ENCODE measurements at places on chromosomes 5 and 9.

GRCh38 chr5:180636016-180636402 lies 13.4 kb downstream of the FLT4 start:
- DNase-seq = no peak

- DNase-seq = no peak
Measured at GRCh38 chr9:123945532-123945931, 15.6 kb upstream of the DENND1A start.

GRCh38 chr9:79481846-79482477 lies 89.8 kb upstream of the TLE4 start:
- no peak for DNase-seq

DNA sequence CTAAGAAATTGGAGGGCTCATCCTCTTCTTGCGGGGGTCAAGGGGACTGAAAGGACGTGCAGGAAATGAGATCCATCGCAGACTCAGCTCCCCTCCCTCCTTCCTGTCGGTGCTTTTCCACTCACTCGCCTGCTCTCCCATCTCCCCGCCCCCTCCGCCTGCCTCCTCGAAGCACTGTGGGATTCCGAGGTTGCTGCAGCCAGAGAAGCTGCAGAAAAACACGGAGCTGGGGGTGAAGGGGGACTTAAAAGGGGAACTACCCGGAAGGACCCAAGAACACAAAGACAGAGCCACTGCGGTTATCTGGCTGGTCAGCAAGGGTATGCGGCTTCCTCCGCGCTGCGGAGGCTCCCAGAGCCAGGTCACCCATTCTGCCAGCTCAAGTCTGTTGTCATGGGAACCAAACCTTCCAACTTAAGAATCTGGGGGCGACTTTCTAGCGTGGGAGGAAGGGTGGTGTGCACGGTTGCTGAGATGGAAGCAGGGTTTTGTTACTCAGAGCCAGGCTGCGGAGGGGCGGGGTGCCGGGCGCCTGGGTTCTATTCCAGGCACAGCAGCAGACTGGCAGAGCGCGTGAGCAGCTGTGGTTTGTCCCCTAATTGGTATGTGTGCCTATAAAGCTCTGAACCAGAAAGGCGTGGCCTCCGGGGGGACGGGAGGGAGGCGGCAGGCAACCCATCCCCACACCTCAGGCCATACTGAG lies 24.9 kb downstream of the PCDHGC5 start:
- DNase-seq = peak; percentile 89

DNA sequence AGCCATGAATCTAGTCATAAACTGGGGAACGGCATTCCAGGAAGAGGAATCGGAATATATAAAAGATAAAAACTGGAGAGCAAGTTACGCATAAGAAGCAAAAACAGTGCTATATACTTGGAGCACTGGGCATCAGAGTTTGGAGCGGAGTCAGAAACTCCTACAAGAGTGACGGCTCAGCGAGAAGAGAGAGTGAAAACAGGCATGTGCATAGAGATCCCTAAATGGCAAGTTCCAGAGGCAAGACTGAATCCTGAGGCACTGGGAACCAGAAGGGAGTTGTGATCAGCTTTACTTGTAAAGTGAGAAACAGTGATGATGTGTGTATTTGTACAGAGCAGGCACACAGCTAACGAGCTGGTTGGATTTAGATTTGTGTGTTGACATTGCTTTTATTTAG lies 514.4 kb upstream of the TNC start:
- no peak for DNase-seq

- no peak for DNase-seq
Measured at GRCh38 chr5:179008667-179009066, 13.5 kb upstream of the GRM6 start.

- DNase-seq = no peak
Measured at GRCh38 chr5:68968429-68968828, 125.4 kb upstream of the SLC30A5 start.

- DNase-seq = no peak
Measured at GRCh38 chr5:80368661-80369480, 39.0 kb upstream of the ZFYVE16 start.

GRCh38 chr9:34556949-34557348 lies 32.6 kb downstream of the CNTFR start:
- DNase-seq = no peak

All from hindlimb muscle (tissue), 1 donor.